Endothelial cell of coronary artery (primary cell): ENCODE measurements at places on chromosomes 12 and 14. TPM values are rescaled to one million over a fixed set of nuclear protein-coding genes. Genes with fewer than 3 reads are reported as not detected.

Gene WDHD1
- total RNA-seq: 9.7 and 13.9 TPM in 2 replicates

Gene TAS2R50
- 1.8 and 4.0 TPM in 2 replicates for total RNA-seq

Gene RERG
- total RNA-seq: 0.94 TPM in 1 of 2 replicates, not detected in the other

Gene EML5
- total RNA-seq: under 0.01 TPM in 1 of 2 replicates, not detected in the other

Gene SLC39A2
- total RNA-seq: not detected in 2 replicates

Gene NTS
- total RNA-seq: not detected in 2 replicates

Gene LAG3
- total RNA-seq: under 0.01 and 0.09 TPM in 2 replicates

Gene ESPL1
- 3.6 and 5.9 TPM in 2 replicates for total RNA-seq

Gene OR4K1
- total RNA-seq: 0.09 TPM in 1 of 2 replicates, not detected in the other

Gene CMAS
- 23.6 and 28.9 TPM in 2 replicates for total RNA-seq

Gene GNB3
- total RNA-seq: 1.3 and 1.5 TPM in 2 replicates

Gene TBC1D30
- 10.1 and 13.6 TPM in 2 replicates for total RNA-seq

Gene MOAP1
- total RNA-seq: 13.4 and 18.0 TPM in 2 replicates

Gene RPS6KL1
- total RNA-seq: 6.1 and 11.8 TPM in 2 replicates

Gene ADGRD1
- 0.09 and 2.1 TPM in 2 replicates for total RNA-seq

Gene SPIC
- total RNA-seq: not detected in 2 replicates

Gene DHRS2
- total RNA-seq: 0.09 TPM in 1 of 2 replicates, not detected in the other

Gene REP15
- total RNA-seq: 1.5 and 1.7 TPM in 2 replicates

Gene LRTM2
- total RNA-seq: not detected in 2 replicates

Gene CISTR
- not detected in 2 replicates for total RNA-seq

Gene LTB4R2
- total RNA-seq: 2.9 and 5.6 TPM in 2 replicates

Gene FOXN4
- total RNA-seq: not detected in 2 replicates

Gene PLCZ1
- 0.18 TPM in 1 of 2 replicates, not detected in the other for total RNA-seq

Gene DPPA3
- not detected in 2 replicates for total RNA-seq

Gene MYBPC1
- not detected in 2 replicates for total RNA-seq

Gene ORAI1
- 13.8 and 14.2 TPM in 2 replicates for total RNA-seq

Gene CLEC7A
- total RNA-seq: 0.09 and 0.18 TPM in 2 replicates

Gene RITA1
- total RNA-seq: 14.9 and 15.0 TPM in 2 replicates

Gene GTF2H3
- 19.9 and 23.4 TPM in 2 replicates for total RNA-seq

Gene PTPRQ
- total RNA-seq: 0.28 TPM in 1 of 2 replicates, not detected in the other

Gene GLIPR1L1
- not detected in 2 replicates for total RNA-seq

Gene LPCAT3
- 4.5 and 5.4 TPM in 2 replicates for total RNA-seq

Gene ENO2
- total RNA-seq: 5.6 and 33.4 TPM in 2 replicates

Gene PHC1
- 9.7 and 18.4 TPM in 2 replicates for total RNA-seq

Gene KRT72
- total RNA-seq: not detected in 2 replicates

Gene AMDHD1
- total RNA-seq: 0.09 TPM in 1 of 2 replicates, not detected in the other

Gene DNAI7
- under 0.01 TPM in 1 of 2 replicates, not detected in the other for total RNA-seq
